ENCODE measurements at places on chromosomes 5 and 9. TPM values are rescaled to one million over a fixed set of nuclear protein-coding genes. Genes with fewer than 3 reads are reported as not detected.

- DNase-seq: no peak
- no peaks in the 10 kb centered on the region for H3K4me1 ChIP-seq
- peaks cover 7% of the 10 kb centered on the region for H3K36me3 ChIP-seq
- H3K4me3 ChIP-seq: no peak overlapping the region
- H3K27me3 ChIP-seq: no peaks in the 10 kb centered on the region
Observed at GRCh38 chr5:135568246-135568645, 10.5 kb downstream of the CXCL14 start.

- H3K27me3 ChIP-seq: no peaks in the 10 kb centered on the region
- no peak for DNase-seq
- H3K4me1 ChIP-seq: no peaks in the 10 kb centered on the region
- no peak overlapping the region for H3K27ac ChIP-seq
- no peaks in the 10 kb centered on the region for H3K36me3 ChIP-seq
- no peak overlapping the region for H3K4me3 ChIP-seq
Observed at GRCh38 chr5:151947931-151948608, 23.4 kb upstream of the GLRA1 start.

Gene GZMA
- 8.6 TPM for polyA plus RNA-seq

Gene DAB2IP
- polyA plus RNA-seq: 36.5 TPM

Gene SLC2A8
- 20.0 TPM for polyA plus RNA-seq
